ENCODE measurements at places on chromosomes 12 and 14.

DNA sequence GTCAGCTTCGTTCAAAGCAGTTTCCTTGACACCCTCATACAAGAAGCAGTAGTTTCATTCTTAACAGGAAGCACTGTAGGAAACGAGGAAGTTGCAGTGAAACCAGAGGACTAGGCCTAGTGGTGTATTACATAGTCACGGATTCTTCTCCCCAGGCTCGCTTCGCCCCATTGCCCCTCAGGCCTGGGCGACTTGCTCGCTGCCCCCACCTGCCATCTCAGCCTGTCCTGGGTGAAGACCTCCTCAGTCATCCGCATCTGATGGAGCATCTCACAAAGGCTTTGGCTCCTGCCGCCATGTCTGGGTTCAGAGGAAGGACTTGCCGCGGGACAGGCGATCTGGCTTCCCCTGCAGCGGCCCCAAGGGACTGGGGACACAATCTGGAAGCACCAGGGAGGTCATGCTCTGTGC is 93.5 kb downstream of the LMNTD1 start:
- DNase-seq, result no peak

DNA sequence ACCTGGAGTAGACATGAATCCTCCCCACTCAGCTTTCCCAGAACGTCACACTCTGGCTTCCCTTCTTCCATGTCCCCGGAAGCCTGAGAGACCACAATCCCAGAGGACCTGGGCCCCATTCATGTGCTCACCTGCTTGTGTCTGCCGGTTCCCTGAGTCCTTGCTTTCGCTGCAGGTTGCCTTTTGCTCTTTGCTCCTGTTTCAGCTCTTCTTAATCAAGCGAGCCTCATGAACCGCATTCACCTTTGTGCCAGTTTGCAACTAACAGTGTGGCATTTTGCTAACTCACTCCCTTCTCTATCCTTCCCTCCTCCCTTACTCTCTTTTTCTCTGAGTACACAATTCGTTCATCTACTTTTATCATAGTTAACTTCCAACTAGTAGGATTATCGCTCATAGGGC is 23.1 kb downstream of the ENTPD5 start:
- no peak for DNase-seq

GRCh38 chr12:57545809-57546437 is 1.1 kb downstream of the DCTN2 start:
- no peak for DNase-seq

GRCh38 chr14:67529947-67530935 is 2.8 kb upstream of the PLEKHH1 start:
- DNase-seq, result no peak
